Immature natural killer cell (primary cell): ENCODE measurements at places on chromosomes 2 and 18.

DNA sequence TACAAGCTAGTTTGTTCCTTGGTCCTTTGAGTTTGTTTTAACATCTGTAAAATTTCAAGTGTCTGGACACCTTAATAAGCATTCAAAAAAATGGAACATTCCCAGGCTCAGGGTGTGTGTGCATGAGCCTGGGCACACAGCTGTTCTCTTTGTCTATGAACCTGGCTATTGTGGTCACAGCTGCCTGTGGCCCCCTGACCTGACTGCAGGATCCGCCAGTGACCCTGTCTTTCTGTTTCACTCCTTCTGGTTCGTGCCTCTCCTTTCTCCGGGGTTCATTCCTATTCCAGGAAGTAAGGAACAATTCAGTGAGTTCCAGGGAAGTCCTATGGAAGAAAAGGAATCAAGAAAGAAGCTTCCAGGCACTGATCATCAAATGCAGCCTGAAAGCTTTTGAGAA is 35.6 kb downstream of the VWA3B start:
- no peak for DNase-seq

DNA sequence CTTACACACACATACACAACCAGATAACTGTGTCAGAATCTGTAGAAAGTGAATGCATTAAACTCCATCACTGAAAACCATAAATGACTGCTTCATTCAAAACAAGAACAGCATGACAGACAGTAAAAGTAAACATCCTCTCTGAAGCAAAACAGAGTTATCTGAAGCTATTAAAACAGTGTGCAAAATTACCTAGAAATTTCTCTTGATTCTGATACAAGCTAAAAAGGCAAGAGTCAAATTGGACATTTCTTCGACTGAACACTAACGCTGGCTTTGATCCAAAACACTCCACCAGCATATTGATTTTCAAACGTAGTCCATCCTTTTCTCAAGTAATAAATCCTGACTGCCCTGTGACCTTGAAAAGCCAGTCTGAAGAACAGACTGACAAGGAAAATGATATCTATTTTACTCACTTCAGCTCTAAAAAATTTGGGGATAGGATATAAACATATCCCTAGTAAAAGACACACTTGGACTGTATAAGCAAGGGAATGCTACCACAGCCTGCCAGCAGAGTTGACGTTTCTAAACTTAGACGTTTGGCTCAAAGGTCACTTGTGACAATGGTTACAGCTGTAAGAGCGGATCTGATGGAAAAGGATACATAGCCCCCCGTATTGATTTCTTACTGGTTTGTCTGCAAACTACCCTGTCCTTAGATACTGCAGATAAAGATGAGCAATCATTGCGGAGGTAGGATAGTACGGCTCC is 128.9 kb upstream of the ITGB6 start:
- DNase-seq: no peak

GRCh38 chr2:42456126-42456839 is 37.5 kb downstream of the KCNG3 start:
- DNase-seq: no peak

DNA sequence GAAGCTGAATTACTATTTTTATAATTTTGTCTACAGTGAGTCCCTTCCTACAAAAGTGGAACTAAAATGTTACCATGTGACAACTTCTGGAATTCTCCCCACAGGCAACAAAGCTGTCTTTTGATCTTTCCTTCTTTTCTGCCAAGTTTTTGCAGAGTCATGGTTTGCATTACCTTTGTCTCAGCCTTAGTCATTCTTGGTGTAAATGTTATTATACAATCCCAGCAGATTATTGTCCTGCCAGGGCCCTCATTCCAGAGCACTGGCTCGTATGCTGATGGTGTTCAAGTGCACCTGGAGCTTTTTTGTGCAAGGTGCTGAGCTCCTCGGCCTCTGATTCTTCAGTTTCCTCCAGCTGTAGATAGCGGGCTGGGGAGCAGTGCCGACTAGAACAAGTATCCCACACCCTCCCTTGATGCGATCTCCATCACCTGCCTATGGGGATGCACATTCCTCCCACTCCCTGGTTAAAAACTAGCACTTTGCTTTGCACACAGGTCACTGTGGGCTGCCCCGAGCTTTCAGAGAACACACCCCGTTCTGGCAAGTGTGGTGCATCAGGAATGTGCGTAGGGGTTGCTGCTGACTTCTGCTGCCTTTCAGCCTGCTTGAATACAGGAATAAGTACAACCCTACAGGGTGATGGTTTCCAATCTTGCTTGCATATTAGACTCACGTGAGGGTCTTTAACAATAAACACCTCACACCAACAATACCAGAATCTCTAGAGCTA is 263.6 kb downstream of the RNF144A start:
- DNase-seq: no peak

GRCh38 chr2:96596596-96596995 is 41.5 kb downstream of the KANSL3 start:
- no peak for DNase-seq

GRCh38 chr2:147844697-147845410 is at the start of gene ACVR2A:
Gene ACVR2A (plus strand): TSS chr2:147845029. CDS start chr2:147845153, 124 bp downstream.
- no peak for DNase-seq

DNA sequence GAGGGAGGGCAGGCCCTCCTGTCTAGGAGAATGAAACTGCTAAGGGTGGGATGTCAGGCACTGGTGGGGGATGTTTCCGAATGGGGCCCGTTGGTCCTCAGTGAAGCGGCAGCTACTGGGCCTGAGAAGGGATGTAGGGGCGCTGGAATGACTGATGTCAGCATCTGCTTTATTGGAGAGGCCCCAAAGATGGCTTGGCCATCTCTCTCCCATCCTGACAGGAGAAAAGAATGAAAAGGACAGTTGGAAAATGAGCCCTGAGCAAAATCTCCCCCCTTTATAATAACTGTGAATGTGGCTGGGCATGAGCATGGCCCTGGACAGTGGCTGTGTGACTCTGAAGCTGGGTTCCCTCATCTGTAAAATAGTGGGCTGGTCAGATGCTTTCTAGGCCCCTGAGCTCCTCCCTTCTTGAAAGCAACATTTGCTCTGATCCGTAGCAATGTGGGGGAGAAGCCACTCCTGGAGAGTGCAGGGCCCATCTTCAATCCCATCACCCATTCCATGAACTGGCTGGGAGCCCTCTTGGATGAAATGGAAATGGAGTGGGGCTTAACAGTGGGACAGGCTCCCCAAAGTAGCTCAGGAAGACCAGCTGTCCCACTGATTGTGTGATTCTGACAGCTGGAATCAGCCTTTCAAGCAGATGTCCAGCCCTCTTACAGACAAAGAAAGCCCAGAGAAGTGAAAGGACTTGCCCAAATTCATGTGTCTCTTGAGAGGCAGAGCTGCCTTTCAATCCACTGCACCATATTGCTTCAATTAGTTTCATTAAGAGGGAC is 232.7 kb upstream of the SMAD2 start:
- DNase-seq: no peak
